ENCODE measurements at places on chromosomes 3 and 15.

DNA sequence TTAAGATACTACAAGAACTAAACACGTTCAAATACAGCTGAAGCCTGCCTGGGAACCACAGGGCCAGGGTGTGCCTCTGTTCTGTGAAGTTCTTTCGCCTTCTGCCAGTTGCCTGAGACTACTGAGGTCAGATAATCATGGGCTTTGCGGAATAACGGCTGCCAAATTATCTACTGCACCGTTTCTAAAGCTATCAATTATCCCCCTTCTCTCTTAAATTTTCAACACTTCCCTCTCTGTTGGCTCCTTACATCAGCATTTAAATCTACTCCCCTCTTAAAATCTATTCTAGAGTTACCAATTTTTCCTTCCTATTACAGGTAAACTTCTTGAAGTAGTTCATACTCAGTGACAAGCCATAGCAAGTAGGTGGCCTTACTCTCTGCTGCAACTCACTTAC lies 6.2 kb upstream of the NEO1 start:
- DNase-seq: no peak

GRCh38 chr15:76988867-76989780 lies 5.8 kb upstream of the PSTPIP1 start:
- DNase-seq: peak; percentile 32

GRCh38 chr3:11580645-11581044 lies 63.1 kb downstream of the VGLL4 start:
- DNase-seq: no peak

DNA sequence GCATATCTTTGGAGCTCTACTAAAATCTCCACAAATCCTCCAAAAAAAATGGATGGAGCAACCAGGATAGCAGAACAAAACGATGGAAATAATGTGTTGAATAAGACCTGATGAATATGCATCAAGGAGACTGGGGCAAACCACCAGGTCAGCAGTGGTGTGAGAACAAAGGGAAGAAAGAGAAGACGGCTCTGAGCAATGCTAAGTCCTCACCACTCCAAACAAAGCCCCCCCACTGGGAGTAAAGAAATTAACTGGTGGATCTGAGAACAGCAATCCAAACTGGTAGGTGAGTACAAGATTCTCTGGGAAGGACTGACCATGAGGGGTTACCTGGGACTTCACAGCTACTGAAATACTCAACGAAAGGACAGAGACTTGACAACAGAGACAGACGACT lies 977.3 kb downstream of the TBL1XR1 start:
- peak; percentile 62 for DNase-seq

DNA sequence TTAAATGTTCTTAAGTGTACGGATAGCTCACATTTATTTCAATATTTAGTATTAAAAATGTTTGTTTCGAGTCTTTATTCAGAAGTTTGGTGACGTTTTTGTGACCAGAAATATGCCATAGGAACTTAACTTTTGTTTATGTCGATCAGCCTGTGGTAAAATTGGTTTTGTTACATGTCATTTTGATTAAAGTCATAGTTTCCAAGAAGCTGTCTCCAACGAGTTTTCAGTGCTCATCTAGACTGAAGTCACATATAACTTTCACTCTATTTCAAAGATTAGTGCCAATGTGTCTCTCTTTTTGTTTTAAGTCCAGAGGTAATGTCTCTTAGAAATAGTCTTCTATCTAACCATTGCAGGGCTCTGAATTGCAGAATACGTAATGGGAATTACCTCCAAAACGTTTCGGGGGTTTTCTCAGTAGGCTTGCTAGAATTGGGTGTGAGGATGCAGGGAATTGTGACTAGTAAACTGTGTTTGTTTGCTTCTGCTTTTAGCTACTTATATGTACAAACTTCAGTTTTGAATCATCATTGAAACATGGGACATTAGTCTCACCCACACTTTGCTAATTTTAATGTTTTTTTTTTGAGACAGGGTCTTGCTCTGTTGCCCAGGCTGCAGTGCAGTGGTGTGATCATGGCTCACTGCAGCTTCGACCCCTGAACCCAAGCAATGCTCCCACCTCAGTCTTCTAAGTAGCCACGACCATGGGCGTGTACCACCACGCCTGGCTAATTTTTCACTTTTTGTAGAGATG lies 3.0 kb downstream of the BUB1B start:
- no peak for DNase-seq

GRCh38 chr3:2511356-2511755 lies 412.7 kb downstream of the CNTN4 start:
- DNase-seq: no peak

GRCh38 chr3:43559961-43560360 lies 61.9 kb downstream of the ANO10 start:
- DNase-seq: peak; percentile 58

GRCh38 chr15:84725001-84725491 lies 9.1 kb upstream of the SEC11A start:
- peak; percentile 77 for DNase-seq

- DNase-seq: no peak
These were observed 9.5 kb upstream of the OXSR1 start for GRCh38 chr3:38155825-38156224.

DNA sequence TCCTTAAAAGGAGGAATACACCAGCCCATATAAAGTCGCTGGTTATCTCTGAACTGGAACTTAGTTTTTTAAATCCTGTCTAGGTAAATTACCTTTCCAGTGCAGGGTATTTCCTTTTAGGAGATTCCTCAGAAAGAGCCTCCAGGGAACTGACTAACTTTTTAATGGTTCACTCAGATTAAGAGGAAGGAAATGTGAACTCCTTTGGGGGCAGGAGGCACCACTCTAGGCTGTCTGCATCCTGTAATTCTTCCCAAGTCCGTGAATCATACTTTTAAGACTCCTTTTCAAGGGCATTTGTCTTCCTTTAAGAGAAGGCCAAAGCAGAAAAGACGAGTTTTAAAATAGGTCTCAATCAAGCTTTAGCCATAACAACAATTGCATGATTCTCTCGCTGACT lies 871.2 kb upstream of the NR2F2 start:
- no peak for DNase-seq

DNA sequence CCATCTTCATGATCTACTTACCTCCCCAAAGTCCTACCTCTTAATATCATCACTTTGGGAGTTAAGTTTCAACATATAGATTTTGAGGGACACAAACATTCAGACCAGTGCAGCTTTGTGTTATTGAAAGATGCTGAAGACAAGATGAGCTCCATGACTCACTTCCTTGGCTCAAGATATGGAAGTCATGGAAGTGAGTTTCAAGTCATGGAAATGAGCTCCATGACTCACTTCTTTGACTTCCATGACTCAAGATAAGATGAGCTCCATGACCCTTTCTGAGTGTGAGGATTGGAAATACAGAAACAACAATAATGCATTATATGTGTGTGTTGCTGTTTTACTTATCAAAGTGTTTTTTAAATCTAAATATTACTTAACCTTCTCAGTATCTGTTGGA lies 170.2 kb upstream of the TPRG1 start:
- peak; percentile 26 for DNase-seq

DNA sequence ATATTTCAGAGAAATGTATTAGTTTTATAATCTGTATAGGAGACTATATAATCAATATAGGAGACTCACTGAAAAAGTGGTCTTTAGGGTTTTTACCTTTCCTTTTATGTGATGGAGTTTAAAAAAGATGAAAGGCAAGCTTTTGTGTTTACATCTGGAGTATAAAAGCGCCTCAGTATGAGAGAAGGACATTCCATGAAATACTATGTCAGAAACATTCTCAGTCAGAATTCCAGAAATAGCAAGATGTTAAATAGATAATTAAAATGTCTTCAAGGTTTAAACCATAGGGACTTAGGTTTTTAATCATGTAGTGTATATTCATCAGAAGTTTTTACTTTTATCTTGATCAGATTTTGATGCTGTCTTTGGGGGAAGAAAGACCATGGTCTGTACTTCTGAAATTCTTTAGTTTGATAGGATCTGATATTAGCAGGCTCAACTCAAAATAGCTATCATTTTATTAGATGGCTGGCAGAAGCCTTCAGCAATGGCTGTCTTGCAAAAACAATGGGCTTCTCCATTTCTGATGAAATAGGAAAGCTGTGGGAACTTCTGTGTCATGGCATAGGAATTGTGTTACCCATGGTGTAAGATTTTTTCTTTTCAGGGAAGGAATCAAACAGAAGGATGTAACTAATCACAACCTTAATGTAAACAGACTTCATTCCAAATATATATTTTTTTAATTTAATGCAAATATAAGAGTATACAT lies 209.6 kb upstream of the PLSCR5 start:
- peak; percentile 86 for DNase-seq

DNA sequence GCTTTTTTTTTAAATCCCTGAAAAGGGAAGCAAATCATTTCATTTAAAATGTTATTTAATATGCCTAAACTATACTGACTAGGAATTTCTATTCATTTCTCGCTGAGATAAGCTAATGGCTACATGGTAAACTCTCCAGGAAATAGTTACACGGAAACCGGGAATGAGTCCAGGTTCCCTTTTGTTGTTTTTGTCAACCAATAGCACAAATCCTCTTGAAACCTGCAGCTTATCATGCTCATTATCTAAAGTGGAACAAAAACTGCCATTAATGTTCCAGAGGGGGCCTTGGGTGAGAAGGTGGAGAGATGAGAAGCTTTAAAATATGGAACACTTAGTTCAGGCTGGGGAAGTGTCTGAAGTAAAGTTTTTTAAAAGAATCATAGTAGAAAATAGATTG lies 113.5 kb upstream of the ALCAM start:
- peak; percentile 1 for DNase-seq

DNA sequence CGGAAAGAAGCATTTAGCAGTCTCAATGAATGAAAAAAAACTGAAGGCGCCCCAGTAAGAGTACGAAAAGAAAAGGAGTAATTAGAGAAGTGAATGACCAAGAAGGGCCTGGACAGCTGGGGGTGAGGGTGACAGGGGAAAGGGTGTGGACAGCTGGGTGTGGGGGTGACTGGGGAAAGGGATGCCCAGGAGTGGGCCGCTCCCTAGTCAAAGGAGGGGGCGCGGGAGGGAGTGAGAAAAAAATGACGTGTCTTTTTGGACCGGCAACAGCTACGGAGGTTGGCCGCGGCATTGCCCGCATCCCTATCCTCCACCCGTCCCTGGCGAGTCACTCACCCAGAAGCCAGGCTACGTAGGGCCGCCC lies 274 bp upstream of the ZCWPW2 start:
- no peak for DNase-seq

DNA sequence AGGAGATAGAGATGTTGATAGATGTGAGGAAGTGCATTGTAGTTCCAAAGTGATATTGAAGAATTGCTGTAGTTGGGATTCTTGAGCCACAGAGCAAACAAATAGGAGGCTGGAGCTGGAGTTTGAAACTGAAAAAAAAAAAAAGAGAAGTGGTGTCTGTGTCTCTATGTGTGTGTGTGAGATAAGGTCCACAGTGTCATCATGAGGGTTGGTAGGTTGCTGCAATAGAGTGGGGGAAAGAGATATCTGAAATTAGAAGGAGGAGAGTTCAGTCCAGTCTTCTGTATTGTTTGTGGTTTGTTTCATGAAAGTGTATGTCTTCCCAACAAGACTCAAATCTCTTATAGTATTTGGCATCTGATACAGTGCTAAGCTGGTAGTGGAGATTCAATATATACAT lies 37.3 kb upstream of the CACNA1D start:
- DNase-seq: no peak

GRCh38 chr3:13236557-13237173 lies 163.4 kb upstream of the IQSEC1 start:
- DNase-seq: no peak

GRCh38 chr15:21267226-21267625 lies 173.1 kb downstream of the POTEB3 start:
- DNase-seq: no peak

DNA sequence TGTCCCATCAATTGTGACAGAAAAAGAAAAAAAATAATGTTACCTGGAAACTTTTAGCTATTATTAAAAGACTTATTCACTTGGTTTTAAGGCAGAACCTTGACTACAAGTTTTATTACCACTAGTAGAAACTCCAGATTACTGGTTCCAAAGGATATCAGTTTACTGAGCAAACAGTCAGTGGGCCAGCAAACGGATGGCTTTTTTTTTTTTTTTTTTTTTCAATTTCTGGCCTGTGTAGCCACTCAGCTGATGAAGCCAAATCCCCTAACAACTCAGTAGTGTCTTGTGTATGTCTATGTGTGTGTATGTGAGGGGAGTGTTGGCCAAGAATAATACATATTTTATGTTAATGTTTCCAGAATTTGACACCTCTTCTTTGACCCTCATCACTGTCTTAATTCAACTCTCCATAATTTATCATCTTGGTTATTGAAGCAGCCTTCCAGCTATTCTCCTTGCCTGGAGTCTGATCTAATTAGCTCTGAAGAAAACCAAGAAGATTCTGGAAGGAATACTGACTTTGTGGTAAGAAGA lies 724.9 kb downstream of the NSUN3 start:
- no peak for DNase-seq

DNA sequence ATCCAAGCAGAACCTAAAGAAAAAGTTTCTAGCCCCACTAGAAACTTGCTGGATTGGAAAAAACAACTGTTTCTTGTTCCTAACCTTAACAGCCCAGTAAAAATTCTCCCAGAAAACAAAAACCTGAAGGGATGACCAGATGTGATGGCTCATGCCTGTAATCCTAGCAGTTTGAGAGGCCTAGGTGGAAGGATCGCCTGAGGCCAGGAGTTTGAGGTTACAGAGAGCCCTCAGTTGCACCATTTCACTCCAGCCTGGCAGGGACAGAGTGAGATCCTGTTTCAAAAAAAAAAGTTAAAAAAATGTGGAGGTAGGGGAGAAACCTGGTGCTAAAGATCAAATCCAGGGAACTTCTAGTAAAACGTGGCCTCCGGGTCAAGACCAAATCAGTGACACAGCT lies 38.6 kb upstream of the RAF1 start:
- no peak for DNase-seq

DNA sequence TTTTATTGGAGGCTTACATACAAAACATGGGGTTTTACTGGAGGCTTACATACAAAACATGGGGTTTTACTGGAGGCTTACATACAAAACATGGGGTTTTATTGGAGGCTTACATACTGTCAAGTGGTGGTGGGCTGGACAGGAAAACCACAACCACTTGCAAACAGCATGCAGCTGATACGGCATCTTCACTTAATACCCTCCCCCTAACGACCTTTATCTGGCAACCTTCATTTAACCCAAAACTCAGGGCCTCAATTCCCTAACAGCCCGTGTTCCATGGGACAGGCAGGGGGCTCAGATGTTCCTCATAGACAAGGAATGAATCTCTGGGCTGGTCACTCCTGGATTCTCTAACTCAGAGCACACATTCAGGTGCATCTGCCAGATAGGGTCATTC lies 137.1 kb downstream of the CD47 start:
- peak; percentile 44 for DNase-seq

DNA sequence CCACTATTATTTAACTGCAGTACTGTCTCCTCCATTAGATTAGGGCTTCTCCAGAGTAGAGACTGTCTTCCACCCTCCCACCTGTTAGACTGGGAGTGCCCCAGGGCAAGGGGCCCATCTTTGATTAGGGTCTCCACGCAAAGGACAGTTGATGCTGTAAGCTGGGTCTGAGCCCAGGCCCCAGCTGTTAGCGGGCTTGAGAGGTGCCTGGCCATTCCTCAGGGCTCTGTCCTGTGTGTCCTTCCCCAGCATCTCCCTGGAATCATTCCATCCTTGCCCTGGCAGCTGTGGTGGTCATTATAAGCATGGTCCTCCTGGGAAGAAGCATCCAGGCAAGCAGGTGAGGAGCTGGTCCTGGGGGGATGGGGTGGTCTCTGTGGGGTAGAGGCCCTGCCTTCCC lies 6.1 kb downstream of the SLC51B start:
- no peak for DNase-seq

All from mesendoderm (in vitro differentiated cells).